GM03348 (cell line): ENCODE measurements at places on chromosomes 11 and 22.

- peak; percentile 74 for DNase-seq
Observed at GRCh38 chr11:19938169-19938856, 222.0 kb downstream of the DBX1 start.

DNA sequence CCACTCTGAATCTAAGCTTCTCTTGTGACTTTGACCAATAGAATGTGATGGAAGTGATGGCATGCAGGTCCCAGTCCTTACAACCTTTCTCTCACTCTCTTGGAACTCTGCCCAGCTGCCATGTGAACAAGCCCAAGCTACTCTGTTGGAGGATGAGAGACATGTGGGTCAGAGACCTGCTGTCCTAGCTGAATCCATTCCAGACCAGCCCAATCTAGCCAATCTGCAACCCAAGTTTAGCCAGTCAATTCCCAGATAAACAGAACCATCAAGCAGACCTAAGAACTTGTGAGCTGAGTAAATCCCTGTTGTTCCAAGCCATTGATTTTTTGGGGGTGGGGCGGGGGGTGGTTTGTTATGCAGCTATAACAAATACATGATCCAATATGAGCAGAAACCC lies 69.2 kb upstream of the GRK3 start:
- DNase-seq = no peak

- no peak for DNase-seq
Observed at GRCh38 chr22:33597274-33597985, 322.8 kb downstream of the LARGE1 start.

GRCh38 chr22:36384766-36385481 lies 2.8 kb downstream of the MYH9 start:
- DNase-seq = no peak

DNA sequence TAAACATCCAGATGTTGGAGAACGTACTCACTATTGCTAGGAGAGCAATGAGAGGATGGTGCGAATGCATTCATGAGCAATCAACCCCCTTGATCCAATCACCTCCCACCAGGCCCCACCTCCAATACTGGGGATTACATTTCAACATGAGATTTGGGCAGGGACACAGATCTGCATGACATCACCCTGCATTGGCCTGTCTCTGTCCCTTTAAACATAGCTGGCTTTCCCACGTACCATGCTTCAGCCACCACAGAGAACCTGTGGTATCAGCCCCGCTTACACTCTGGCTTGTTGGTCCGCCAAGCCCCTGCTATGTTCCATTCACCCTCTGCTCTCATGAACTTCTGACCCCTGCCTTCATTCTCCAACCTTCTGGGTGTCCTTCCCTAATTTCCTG lies 157.5 kb upstream of the E2F8 start:
- DNase-seq = no peak

DNA sequence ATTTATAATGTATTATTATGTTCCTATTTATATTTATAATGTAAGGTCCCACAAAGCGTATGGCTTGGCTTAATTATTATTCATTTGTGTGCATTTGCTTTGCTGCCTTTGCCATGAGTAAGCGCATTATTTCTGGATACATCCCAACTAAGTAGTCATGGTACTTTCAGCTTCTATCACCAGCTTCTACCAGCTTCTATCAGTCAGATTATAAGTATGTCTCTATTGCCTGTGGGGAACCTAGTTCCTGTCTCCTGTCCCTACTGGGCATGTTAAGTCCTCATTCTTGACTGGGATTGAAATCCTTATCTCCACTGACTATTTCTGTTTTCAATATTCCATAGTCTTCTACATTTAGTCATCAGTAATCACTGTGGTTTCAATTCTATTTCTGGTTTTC lies 33.5 kb upstream of the OR10W1 start:
- peak; percentile 59 for DNase-seq

DNA sequence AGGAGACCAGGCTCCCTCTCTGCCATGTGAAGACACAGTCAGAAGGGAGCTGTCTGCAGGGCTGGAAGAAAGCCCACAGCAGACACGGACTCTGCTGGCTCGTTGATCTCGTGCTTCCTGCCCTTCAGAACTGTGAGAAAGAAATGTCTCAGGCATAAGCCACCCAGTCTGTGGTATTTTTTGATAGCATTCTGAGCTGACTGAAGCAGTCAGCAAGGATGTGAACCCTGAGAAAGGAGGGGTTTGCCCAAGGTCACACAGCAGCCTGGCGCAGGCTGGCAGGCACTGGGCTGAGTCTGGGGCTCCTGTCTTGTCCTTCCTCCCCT lies 255.1 kb upstream of the B3GAT1 start:
- DNase-seq = no peak

- no peak for DNase-seq
Observed at GRCh38 chr11:2522631-2523255, 77.9 kb downstream of the KCNQ1 start.

- no peak for DNase-seq
Observed at GRCh38 chr11:33025339-33025722, 9.7 kb downstream of the DEPDC7 start.

GRCh38 chr11:104487046-104487806 lies 323.3 kb upstream of the PDGFD start:
- no peak for DNase-seq

GRCh38 chr11:58957922-58958321 lies 18.6 kb downstream of the GLYATL1 start:
- no peak for DNase-seq

DNA sequence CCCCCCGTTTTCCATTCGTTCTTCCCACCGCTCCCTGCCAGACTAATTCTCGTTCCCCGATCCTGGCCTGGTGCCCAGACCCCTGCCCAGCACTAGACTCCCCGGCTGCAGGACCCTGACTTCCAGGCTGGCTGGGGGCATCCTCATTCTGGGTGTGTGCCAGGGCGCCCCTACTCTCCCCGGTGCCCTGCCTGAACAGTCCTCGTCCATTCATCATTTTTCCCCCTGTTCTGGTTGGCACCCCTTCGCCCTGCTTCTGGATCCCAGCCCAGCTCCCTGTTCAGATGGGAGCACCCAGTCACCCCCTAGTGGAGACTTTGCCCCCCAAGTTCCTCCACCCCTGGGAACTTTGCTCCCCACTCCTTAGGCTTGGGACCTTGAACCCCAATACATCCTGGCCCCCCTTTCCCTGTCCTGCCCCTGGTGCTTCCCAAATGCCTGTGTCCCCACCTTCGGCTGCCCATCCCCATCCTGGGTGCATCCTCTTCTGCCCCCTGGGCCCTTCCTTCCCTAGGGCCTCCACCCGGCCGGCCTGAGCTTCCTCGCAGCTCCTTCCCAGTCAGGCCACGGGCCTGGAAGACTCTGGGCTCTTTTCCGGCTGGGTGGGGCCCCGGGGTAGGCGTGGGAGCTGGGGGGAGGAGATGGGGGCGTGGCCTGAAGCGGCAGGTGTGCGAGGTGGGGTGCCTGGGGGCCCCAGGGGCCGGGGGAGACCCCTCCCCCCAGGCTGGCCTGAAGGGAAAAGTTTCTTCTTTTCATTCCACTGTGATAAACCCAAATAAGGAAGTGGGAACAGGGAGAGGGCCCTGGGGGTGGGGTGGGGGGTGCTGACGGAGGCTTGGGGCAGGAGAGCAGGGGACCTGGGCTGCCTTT lies 908 bp downstream of the PLCB3 start:
- DNase-seq = peak; percentile 83

- DNase-seq = no peak
Observed at GRCh38 chr11:67251841-67252240, 14.4 kb upstream of the GRK2 start.

DNA sequence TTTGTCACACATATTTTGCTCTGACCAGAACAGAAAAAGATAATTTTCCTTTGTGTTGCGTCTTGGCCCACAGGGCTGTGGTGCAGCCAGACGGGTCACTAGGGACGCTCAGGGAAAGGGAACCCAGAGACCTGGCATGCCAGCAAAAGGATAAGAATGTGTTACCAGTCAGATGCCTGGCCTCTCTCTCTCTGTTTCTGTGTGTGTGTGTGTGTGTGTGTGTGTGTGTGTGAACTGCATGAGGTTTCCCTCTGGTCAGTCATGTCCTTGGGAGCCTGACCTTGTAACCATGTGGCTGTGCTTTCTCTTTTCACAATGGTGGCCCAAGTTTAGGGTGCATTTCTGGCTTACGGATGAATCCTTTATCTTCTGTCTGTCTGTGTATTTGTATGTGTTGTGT lies 25.4 kb downstream of the CCKBR start:
- no peak for DNase-seq

- no peak for DNase-seq
Observed at GRCh38 chr11:69828276-69828970, 9.2 kb upstream of the FGF3 start.

DNA sequence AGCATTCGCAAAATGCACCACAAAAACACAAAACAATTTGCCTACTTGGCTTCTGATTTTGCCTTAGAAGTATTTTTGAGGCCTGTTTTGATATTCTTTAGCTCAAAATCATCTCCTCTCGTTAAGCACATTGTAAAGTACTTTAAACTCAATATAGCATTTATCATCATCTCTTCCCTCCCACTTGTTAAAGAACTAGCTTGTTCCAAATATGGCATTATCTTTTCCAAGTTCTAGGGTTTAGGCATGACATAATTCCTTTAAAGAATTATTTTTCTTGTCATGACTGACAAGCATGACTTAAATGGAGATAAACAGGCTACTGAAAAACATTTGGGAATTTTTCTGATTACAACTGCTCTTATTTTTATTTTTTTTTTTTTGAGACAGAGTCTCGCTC lies 21.3 kb downstream of the CELF1 start:
- DNase-seq = no peak

GRCh38 chr11:77559686-77560401 lies 29.9 kb upstream of the AQP11 start:
- peak; percentile 78 for DNase-seq

GRCh38 chr22:48824712-48825651 lies 1002.7 kb downstream of the BRD1 start:
- no peak for DNase-seq

DNA sequence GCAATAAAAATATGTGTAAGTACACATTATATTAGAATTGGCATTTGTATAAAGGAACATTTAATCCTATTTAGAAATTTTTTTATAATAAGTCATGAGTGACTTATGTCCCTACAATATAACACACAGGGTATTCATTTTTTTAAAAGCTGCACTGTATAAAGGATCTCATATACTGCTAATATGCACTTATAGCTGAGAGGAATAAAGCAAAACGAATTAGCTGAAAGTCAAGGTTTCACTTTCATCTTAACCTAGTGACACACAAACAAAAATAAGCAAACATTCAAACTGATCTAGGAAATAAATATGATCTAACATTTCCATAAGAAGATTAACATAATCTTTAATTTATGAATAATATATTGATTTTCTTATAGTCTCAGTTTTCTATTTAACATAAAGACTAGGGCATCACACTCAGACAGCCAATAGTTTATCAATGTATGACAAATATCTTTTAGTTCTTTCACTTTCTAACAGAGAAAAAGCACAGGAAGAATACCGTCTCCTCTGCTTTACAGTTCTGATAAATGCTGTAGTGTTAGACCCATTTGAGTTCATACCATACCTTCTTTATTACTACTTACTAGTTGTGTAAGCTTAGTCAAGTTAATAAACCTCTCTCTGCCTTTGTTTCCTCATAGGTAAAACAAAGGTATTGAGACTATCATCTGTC lies 42.9 kb downstream of the DCDC1 start:
- no peak for DNase-seq

- no peak for DNase-seq
Observed at GRCh38 chr22:47180796-47181195, 418.3 kb downstream of the TBC1D22A start.

- DNase-seq = no peak
Observed at GRCh38 chr11:19660076-19660475, 52.6 kb upstream of the NAV2 start.

GRCh38 chr11:83691451-83691950 lies 405.3 kb upstream of the CCDC90B start:
- DNase-seq = no peak

DNA sequence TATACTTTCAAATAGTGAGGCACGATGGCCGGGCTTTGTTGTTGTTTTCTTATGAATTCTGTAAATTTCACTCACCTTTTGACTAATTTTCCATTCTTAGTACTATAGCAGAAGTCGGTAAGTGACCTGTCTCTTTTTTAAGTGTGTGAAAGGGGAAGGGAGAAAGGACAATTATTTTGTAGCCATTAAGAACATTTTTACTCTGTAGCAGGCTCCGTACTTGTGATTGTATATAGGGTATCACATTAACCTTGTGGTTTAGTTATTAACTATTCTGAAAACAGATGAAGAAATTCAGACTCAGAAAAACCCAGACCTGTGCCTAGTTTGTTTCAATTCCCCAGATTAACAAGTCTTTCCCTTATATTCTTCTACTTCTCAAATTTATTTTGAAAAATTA lies 78.7 kb downstream of the CASP12 start:
- DNase-seq = no peak

DNA sequence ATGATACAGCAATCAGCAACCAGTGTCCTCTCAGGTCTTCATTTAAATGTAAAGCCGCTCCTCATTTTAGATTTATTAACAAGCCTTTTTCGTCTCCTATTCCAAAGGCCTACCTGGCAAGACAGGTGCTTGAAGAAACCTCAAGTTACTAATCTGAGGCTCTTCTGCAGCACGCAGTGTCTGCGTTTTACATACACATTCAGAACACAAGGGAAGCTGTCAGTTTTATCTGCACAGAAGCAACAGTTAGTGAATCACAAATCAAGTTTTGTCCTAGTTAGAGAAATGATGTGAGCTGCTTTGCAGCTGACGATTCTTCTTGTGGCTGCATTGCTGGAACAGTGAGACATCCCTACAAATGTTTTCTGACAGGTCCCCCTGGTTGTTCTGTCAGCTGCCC lies 308.8 kb upstream of the NARS2 start:
- DNase-seq = no peak

DNA sequence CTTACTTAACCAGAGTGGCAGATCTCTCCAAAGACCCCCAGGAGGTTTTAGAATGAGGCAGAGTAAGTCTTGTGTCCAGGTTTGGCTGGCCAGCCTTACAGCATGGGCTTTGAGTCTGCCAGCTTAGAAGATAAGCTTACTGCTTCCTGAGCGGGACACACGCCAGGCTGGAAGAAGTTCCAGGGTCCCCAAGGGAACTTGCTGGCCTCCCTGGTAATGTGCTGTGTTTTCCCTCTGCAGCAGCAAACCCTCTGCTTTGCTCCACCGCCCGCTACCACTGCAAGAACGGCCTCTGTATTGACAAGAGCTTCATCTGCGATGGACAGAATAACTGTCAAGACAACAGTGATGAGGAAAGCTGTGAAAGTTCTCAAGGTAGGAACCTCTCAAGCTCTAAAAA lies 154.2 kb downstream of the LDLRAD3 start:
- no peak for DNase-seq
